Metanephros (tissue), 2 donors: ENCODE measurements at places on chromosomes 12 and 14. TPM values are rescaled to one million over a fixed set of nuclear protein-coding genes. Genes with fewer than 3 reads are reported as not detected.

Gene OR6C2
- total RNA-seq: not detected

Gene EXOC3L4
- 6.6 TPM for total RNA-seq

Gene VRTN
- total RNA-seq: not detected

Gene CLEC4C
- total RNA-seq: 0.29 TPM

Gene MMAB
- total RNA-seq: 23.8 TPM

Gene PIANP
- 2.0 TPM for total RNA-seq

Gene RGS6
- 4.4 TPM for total RNA-seq

Gene LRP1-AS
- not detected for total RNA-seq

Gene CMA1
- not detected for total RNA-seq

Gene KLRC1
- 0.41 TPM for total RNA-seq

Gene KCNK10
- total RNA-seq: 0.12 TPM

Gene IL26
- total RNA-seq: not detected

Gene DGLUCY
- 81.0 TPM for total RNA-seq

Gene B4GALNT1
- 1.3 TPM for total RNA-seq

Gene CAPZA3
- total RNA-seq: not detected

Gene KRT6C
- not detected for total RNA-seq

Gene KCNC2
- total RNA-seq: 2.2 TPM

Gene GDF3
- total RNA-seq: 0.64 TPM

Gene CDKN3
- total RNA-seq: 12.8 TPM

Gene FNTB
- 28.1 TPM for total RNA-seq

Gene SYT1
- total RNA-seq: 23.6 TPM

Gene NUMB
- total RNA-seq: 57.9 TPM

Gene ARID2
- total RNA-seq: 58.6 TPM

Gene IPO8
- 46.1 TPM for total RNA-seq

Gene NAA30
- 17.6 TPM for total RNA-seq

Gene MIP
- total RNA-seq: not detected

Gene NRXN3
- 4.2 TPM for total RNA-seq

Gene TOGARAM1
- 45.1 TPM for total RNA-seq

Gene KRT79
- total RNA-seq: not detected

Gene POTEG
- not detected for total RNA-seq
